ENCODE measurements at places on chromosomes 7 and 10.

DNA sequence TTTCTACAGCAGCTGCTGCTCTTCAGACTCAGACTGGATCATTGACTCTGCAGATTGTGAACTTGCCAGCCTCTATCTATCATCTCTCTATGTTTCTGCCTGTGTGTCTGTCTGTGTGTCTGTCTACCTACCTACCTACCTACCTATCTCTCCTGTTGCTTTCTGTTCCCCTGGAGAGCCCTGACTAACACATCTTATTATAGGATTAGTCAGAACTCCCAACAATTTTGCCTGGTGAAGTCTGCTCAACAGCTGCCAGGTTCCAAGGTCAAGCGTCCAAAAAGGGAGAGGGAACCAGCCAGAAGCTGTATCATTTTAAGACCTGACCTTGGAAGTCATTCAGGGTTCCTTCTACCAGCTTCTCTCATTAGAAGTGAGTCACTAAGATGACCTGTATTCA, 579.0 kb upstream of the DPP6 start:
- DNase-seq, result no peak
- no peaks in the 10 kb centered on the region for H3K4me1 ChIP-seq
- H3K27ac ChIP-seq, result no peak overlapping the region
- no peak overlapping the region for H3K4me3 ChIP-seq
- no peaks in the 10 kb centered on the region for H3K27me3 ChIP-seq

DNA sequence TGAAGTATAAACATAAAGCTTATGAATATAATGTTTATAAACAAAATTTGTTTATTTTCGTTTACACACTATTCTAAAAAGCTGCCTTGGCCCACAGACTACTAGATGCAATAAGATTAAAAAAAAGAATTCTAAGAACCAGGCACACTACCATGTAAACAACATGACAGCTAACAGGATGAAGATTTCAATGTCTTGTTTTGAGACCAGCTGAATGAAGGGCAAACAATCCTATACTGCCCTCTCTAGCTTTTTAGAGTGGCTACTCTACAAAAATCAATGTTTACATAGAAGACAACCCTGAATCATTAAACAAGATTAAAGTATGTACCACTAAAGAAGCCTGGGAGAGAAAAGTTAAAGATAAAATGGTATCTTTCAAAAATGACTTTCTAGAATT, 38.6 kb downstream of the SLC25A40 start:
- H3K36me3 ChIP-seq, result peaks cover 39% of the 10 kb centered on the region
- H3K4me3 ChIP-seq, result no peak overlapping the region
- no peaks in the 10 kb centered on the region for H3K27me3 ChIP-seq

DNA sequence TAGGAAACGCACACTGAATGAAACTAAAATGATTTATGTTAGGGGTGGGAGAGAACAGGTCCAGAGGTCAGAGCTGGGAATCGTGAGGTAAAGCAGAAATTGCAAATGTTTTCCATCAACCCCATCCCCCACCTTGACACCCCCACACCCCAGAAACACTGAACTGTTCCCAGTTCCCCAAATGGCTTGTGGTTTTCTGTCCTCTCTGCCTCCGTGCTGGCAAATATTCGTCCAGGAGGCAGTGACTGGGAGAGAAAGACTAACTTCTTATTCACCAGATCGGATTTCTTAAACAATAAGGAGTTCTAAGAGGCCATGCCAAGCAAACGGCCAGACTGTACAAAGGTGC, 730 bp upstream of the RASSF4 start:
- DNase-seq, result no peak
- no peaks in the 10 kb centered on the region for H3K36me3 ChIP-seq
- no peaks in the 10 kb centered on the region for H3K27me3 ChIP-seq
- no peaks in the 10 kb centered on the region for H3K4me1 ChIP-seq

DNA sequence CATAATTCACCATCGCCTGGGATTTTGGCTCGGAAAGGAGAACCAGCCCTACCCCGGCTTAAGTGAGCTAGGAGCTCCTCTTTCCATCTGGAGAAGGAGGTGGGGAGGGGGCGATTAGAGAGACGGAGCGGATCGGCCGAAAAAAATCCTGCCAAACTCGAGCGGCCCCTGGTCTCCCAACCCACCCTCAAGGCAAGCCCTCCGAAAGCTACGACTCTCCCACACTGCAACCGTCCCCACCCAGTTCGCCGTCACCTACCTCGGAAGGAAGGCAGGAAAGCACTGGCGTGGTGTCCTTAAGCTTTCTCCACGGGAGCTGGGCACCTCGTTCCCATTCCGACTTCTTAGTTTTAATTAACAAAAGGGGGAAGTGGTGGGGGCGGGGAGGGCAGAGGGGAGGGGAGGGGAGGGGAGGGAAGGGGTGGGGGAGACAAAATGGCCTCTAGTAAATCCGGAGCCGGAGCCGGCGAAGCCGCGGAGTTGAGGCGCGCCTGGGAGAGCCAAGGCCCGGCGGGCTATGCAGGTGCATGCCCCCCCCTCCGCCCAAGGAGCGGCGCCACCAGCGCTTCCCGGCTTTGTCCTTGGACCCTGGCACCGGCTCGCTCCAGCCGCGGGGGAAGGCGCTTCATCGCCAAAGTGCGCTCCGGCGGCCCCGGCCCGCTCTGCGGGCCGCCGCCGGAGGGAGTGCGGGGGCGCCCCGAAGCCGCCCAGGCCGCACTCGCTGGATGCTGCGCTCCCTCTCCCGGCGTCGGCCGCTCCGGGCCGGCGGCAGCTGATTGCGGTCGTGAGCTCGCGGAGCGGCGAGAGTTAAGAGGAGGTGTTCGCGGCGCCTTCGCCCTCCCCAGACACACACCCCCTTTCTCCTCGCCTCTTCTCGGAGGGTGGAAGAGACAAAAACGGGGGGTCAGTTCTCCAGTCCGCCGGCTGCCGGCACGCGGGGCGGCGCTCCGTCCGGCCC, at the start of gene LRRC4:
LRRC4 (minus strand) TSS at position 784 of the 958 bp plus-strand sequence. CDS start 797 bp downstream, outside the sequence.
- H3K27ac ChIP-seq, result no peak within 1 kb of the TSS
- peak within 1 kb of the TSS; percentile 32 for H3K4me3 ChIP-seq
- H3K4me1 ChIP-seq, result no peaks in the 10 kb centered on the region
- no peak for DNase-seq
- no peaks in the 10 kb centered on the region for H3K36me3 ChIP-seq

DNA sequence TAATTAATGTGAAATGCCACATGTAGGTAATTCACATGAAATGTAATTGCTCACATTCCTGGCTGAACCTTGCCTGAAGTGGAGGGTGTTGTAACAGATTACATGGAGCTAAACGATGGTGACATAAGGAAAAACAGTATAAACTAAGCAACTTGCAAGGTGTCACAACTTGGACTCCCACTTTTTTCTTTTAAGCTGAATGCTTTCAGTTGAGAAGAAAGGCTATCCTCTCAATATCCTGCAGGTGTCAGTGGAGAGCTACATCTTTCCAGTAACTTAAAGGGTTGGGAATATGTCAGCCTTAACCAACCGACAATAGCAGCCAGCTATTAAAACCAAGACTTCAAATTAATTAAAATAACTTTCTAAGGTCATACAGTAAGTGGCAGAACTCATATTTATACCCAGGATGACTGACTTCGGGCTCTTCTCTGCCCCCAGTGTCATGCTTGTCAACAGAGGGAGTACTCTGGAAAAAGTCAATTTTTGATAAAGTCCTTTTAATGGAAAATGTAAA, 33.7 kb downstream of the NRBF2 start:
- DNase-seq, result no peak
- no peak overlapping the region for H3K4me3 ChIP-seq
- no peaks in the 10 kb centered on the region for H3K4me1 ChIP-seq
- no peaks in the 10 kb centered on the region for H3K27me3 ChIP-seq

DNA sequence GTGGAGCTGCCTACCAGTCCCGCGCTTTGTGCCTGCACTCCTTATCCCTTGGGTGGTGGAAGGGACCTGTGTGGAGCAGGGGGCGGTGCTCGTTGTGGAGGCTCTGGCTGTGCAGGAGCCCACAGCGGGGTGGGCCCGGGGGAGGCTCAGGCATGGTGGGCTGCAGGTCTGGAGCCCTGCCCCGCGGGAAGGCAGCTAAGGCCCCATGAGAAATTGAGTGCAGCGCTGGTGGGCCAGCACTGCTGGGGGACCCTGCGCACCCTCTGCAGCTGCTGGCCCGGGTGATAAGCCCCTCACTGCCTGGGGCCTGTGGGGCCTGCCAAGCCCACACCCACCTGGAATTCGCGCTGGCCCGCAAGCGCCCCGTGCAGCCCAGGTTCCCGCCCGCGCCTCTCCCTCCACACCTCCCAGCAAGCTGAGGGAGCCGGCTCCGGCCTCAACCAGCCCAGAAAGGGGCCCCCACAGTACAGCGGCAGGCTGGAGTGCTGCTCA, 859.6 kb upstream of the KCND2 start:
- H3K36me3 ChIP-seq, result no peaks in the 10 kb centered on the region
- no peak overlapping the region for H3K4me3 ChIP-seq
- no peak for DNase-seq
- H3K27me3 ChIP-seq, result no peaks in the 10 kb centered on the region
- no peaks in the 10 kb centered on the region for H3K4me1 ChIP-seq
- H3K27ac ChIP-seq, result no peak overlapping the region
